GM04503 (cell line): ENCODE measurements at places on chromosomes 3 and 15.

GRCh38 chr3:116280130-116280740 is 165.1 kb downstream of the LSAMP start:
- DNase-seq, result no peak

GRCh38 chr3:59133311-59133710 is 83.5 kb upstream of the CFAP20DC start:
- no peak for DNase-seq

- no peak for DNase-seq
Measured at GRCh38 chr3:121817753-121818152, 17.1 kb downstream of the IQCB1 start.

GRCh38 chr3:124837730-124838186 is 49.4 kb downstream of the ITGB5 start:
- peak; percentile 56 for DNase-seq

GRCh38 chr3:22951910-22952309 is 251.2 kb upstream of the UBE2E2 start:
- no peak for DNase-seq

DNA sequence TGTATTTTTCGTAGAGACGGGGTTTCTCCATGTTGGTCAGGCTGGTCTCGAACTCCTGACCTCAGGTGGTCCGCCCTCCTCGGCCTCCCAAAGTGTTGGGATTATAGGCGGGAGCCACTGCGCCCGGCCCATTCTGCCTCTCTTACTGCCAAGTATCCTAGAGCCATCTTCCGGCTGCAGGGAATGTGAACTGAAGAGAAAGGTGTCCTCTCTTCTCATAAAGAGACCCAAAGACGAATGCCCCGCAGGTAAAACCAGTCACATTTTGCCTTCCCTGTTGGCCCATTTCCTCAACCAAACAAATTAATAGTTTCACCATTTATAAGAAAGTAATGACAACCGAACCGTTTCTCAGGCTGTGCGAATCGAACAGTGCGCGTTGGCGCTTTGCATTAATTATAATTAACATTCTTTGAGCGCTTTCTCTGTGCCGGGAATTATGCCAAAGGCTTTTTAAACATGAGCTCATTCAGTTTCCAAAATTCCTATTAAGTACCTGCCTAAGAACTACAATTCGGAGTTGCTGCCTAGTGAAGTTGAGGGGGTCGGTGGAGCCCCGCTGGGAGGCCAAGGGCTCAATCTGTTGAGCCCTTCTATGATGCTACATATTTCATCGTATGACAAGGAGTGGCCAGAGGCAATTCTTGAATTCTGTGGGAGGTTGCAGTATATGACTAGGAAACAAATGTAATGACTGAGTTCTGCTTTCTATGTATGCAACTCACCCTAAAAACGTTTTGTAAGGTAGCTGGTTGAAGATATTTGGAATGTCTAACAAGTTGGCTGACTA is 819 bp upstream of the RPL24 start:
- no peak for DNase-seq

DNA sequence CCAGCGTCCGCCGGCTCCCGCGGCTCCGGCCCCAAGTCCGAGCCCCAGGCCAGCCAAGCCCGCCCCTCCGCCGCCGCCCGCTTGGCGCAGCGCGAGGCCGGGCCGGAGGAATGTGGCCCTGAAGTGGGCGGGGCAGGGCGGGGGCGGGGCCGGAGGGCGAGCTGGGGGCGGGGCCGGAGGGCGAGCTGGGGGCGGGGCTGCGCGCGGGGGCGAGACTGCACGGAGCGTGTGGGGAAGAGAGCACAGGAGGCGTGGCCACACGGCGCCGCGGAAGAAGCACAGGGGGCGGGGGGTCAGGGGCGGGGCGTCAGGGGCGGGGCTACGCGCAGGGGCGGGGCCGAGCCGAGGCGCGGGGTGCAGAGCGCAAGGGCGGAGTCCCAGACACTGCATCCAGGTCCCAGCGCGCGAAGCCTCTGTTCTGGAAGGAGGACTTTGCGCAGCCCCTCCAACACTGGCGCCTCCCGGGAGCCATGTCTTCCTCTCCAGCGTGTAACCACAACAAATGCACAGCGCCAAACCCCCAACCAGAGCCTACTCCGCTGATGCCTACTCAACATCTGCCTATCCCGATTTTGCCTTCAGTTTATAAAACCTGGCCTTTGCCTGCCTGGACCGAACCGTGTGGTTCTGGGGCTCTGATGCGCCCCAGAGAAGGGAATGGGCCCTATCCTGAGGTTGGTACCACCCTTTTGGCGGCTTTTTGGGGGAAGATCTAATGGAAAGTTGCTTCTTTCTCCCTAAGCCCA is 105.5 kb downstream of the IQSEC1 start:
- no peak for DNase-seq

GRCh38 chr15:27418726-27419125 is 447.7 kb downstream of the GABRG3 start:
- DNase-seq, result no peak

DNA sequence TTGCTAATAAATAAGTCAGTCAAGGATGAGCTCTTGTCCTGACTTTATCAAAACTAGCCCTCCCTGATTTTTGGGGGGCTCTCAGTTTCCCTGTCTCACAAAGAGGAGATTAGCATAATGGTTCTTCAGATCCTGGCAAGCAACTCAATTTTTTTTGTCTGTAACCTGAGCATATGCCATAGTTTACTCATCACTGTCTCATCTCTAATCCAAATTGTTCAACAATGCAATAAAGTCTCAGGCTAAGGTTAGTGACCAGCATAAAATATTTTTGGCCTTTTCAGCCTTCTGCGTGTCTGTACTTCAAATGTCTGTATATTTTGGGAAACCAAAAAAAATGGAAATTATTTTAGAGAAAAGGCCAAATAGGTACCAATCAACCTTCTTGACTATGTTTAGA is 465.6 kb upstream of the TPRG1 start:
- no peak for DNase-seq

- DNase-seq, result no peak
Measured at GRCh38 chr15:96334017-96334704, 3.7 kb downstream of the NR2F2 start.

DNA sequence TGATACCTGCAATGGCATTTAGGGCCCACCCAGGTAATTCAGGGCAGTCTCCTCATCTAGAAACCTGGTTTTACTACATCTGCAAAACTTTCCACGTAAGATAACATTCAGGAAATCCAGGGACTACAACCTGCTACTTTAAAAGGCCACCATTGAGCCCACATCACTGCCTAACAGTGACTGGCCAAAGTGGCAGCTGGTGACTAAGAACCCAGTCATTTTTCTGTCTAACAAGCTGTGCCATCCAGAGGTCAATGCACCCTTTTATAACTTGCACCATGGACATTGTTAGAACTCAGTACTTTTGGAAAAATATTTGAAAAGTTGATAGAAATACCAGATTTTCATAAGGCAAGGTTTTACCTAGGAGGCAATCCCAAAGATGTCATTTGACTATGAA is 492.4 kb downstream of the OTOL1 start:
- no peak for DNase-seq

DNA sequence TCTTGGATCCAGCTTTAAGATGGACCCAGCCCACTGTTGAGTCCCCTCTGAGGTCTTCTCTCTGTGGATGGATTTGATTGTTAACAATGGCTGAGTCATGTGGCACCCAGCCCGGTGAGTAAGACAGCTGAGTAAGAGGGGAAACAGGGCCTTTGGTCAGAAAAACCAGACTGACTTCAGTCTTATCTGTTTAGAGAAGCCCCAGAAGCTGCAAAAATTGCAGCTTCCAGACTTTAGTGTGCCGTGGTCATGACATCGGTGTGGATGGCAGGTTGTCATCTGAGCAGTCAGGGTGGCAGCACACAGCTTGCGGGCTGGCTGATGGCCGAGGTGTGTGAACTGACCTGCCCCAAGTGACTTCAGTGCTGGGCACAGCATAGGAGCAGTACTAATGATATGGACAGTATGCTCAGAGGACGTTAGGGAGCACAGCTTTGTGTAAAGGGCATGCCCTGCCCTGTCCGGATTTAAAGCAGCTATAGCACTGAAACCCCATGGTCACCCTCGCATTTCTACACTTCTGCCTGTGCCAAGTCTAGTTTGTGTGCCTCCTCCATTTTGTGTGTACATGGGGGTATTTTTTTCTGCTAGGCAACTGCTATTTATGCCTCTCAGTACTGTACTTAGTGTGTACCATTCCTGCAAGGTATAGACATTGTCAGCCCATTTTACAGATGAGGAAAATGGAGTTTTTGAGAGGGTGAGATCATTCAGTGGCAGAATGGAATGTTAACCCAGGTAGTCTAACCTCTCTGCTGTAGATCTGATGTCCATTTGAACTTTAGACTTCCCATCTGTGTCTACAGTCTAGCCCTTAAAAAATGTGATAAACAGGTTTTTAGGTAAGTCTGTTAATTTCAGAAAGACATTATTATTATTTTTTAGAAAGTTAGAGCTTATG is 44.4 kb downstream of the FLNB start:
- peak; percentile 86 for DNase-seq

- no peak for DNase-seq
Measured at GRCh38 chr15:97929456-97930229, 30.9 kb upstream of the ARRDC4 start.

GRCh38 chr3:155462672-155463071 is 169.2 kb upstream of the STRIT1 start:
- DNase-seq, result no peak

DNA sequence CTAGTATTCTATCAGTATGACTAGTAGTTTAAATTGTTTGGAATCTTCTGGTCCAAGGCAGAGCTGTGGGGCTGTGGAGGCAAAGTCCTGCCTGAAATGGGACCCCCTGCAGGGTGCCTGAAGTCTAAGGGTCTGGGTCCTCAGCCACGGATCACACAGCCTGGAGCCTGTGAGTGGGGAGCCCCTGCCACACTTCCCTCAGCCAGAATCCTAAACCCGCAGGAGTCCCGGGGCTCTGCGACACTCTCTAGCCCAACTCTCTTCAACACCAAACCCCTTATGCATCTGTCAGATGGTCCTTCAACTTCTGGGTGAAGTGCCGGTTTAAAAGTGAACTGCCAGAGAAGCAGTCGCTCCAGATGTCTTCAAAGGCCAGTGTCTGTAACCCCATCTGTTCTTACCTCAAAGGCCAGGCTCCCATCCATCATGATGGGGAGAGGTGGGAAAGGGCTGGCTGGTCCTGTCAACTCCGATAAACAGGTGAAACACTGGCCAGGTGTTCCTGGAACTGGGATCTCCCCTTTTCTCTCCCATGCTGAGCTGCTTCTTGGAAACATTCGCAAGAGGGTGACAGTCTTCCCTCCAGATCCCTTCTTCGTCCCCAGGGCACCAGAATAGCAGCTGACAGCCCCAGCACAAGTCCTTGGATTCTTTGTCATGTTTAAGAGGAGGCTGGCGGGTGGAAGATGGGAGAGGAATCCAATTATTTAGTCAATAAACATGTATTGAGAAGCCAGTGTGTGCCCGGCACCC is 45.6 kb downstream of the CPN2 start:
- no peak for DNase-seq

DNA sequence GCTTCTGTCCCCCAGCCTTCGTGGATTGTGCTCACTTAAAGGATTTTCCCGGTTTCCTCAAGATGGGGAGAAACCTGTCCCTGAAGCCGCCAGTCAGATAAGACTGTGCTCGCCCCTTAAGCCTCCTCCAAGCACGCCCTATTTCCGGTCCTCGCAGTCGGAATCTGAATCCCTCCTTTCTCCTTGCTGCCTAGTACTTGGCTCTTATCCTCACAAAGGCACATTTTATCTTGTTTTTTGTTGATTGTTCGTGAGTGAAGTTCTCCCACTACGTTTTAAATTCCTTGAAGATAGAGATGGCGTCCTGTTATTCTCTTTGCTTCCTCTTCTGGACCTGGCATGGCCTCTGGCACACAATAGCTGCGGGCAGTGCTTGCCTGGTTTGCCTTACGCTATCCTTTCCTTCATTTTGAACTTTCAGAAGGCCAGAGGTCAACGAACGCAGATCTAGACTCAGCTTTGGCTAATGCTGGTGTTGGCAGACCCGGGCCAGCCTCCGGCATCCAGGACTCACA is 1.7 kb downstream of the CLDN11 start:
- DNase-seq, result no peak

DNA sequence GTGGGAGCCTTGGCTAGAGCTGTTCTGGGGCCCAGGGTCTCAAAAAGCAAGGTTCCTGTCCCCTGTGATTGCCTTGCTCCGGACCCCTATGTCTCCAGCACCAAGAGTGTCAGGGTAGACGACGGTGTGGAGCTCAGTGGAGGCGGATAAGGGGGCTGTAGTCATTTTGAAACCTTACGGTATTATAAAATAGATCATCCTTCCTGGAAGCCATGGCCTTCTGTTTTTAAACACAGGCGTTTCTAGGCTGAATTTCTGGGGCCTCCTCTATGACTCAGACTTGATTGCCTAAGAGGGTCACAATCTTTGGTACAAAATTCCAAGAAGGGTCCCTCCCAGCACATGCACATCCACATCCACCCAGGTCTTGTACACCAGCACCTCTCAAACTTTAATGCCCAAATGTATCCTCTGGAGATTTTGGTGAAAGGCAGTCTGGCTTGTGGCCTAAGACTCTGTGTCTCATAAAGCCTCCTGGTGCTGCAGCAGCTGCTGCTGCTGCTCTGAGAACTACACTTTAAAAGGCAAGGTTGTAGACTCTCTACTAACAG is 70.5 kb upstream of the XCR1 start:
- DNase-seq, result no peak

- DNase-seq, result no peak
Measured at GRCh38 chr3:60250810-60251209, 1000.4 kb downstream of the FHIT start.

GRCh38 chr3:190676481-190676880 is 162.6 kb downstream of the IL1RAP start:
- no peak for DNase-seq

GRCh38 chr3:28940994-28941393 is 339.9 kb upstream of the RBMS3 start:
- no peak for DNase-seq

DNA sequence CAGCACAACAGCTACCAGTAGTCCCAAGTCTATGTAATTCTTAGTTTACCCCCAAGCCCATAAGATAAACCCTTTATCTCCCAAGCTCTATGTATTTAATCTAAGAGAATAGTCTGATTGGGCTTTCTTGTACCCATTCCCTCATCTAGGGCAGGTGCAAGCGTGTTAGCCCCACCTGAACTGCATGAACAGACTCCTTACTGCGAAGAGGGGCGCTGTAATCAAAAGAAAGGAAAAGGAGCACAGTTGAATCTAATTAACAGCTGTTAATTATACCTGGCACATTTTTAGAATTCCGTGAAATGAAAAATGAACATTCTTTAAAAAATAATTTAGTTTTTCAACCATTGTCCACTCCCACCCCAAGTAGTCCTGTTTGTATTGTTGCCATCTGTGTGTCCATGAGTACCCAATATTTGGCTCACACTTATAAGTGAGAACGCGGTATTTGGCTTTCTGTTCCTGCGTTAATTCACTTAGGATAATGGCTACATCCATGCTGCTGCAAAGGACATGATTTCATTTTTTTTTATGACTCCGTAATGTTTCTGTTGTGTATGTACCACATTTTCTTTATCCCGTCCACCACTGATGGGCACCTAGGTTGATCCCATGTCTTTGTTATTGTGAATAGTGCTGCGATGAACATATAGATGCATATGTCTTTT is 26.5 kb upstream of the NEDD4 start:
- no peak for DNase-seq

- DNase-seq, result no peak
Measured at GRCh38 chr3:171792531-171792930, 17.8 kb downstream of the PLD1 start.

- no peak for DNase-seq
Measured at GRCh38 chr3:106168962-106169750, 300.3 kb upstream of the CBLB start.

- DNase-seq, result peak; percentile 30
Measured at GRCh38 chr3:115518100-115518852, 105.0 kb upstream of the GAP43 start.
